ENCODE measurements at places on chromosomes 7 and 10.

DNA sequence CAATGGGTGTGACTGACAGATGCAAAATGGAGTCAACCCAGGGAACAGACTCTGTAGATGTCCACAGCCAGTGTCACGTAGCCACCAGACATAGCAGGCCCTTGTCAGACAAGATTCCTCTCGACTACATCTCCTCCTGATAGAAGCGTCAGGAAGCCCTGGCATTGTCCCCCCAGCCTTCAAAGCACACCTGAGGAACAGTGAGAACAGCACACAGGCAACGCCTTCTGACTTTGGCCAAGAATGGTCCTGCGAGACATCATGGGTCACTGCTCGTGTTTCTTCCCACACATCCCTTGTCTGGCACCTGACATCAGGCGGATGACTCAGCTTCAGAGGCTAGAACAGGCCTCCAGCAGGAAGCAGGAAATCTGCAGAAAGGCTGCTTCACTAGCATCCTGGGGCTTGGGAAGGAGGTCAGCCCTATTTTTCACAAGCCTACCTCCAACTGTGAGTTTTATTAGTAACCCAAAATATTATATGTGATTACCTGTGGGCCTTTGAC, 52.8 kb upstream of the GPR26 start:
- no peak for DNase-seq

GRCh38 chr10:110462166-110463095, 35.3 kb upstream of the DUSP5 start:
- no peak for DNase-seq

DNA sequence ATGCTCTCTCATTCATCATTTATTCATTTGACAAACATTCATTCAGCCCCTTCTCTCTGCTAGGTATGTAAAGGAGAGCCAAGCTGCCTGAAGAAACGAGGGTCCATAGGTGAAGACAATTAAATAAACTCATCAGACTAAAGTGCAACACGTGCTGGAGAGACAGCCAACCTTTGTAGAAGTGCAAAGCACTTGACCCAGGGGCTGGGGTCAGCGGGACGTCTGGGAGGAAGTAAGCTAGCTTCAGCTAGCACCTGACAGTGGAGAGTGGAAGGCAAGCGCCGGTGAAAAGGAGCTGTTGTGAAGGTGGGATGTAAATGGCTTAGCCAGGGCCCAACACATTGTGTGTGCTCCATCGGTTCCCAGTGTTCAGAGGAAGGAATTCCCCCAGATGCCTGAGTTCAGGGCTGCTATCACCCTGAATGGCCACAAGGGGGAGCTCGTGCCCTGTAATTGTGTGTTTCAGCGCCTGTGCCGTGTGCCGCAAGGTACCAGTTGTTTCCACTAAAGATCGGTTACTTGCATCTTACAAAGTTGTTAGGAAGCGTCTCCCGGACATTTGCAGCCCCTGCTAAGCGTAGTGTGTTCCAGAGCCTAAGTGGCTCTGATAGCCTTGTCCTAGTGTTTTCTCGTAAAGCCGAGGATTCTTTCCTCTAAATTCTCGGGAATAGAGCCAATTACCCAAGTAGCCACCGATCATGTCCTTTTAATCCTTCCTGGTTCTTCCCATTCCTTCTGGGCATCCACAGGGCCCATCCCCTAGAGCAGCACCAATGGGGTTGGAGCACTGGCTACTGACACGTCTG, 30.6 kb downstream of the TLX1 start:
- DNase-seq: peak; percentile 78

DNA sequence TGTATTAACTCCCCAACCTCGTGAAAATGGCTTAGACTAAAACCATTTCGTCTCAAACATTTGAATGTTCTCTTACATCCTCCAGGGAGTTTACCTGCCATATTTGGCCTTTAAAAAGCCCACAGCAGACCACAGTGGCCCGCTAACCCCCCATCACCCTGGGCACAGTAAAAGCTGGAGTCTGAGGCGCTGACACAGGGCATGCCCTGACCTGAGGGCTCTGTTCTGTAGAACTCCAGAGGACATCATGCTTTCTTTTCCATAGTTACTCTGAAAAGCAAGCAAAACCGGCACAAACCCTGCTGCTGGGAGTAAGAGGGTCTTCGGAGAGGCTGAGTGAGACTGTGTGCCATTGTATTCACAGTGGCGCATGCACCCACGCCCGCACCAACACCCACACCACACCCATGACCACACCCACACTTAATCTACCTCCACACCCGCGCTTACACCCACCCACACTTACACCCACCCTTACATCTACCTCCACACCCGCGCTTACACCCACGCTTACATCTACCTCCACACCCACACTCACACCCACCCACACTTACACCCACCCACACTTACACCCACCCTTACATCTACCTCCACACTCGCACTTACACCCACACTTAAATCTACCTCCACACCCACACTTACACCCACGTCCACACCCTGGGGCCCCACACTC, 32.1 kb downstream of the LRRC27 start:
- DNase-seq: peak; percentile 13

- DNase-seq: no peak
These were observed 96.2 kb downstream of the GLCCI1 start for GRCh38 chr7:8064828-8065227.

GRCh38 chr7:43479042-43479441, 103.9 kb upstream of the STK17A start:
- DNase-seq: no peak
